ENCODE measurements at places on chromosomes 4 and X.

GRCh38 chr4:158962393-158962792 lies 140.5 kb upstream of the RAPGEF2 start:
- DNase-seq: no peak

GRCh38 chr4:67871867-67872266 lies 11.9 kb downstream of the TMPRSS11D start:
- peak; percentile 72 for DNase-seq

DNA sequence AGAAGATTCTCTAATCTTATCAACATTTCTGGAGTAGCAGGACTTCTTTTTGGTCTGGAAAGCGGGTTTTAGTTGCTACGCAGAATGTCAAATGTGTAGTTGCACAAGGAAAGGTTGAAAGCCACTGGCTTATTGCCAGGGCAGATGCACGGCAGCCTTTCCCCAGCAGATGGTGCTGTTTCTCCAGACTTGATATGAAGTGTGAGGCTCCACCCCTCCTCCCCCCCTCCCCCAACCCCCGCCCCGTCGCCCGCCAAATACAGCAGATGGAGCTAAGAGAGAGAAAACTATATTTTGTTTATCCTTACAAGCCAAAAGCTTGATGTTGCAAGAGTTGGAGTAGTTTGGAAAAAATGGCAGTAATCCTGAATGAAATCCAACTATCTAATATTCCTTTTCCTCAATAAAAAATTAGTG lies 32.0 kb downstream of the ENOPH1 start:
- peak; percentile 80 for DNase-seq

DNA sequence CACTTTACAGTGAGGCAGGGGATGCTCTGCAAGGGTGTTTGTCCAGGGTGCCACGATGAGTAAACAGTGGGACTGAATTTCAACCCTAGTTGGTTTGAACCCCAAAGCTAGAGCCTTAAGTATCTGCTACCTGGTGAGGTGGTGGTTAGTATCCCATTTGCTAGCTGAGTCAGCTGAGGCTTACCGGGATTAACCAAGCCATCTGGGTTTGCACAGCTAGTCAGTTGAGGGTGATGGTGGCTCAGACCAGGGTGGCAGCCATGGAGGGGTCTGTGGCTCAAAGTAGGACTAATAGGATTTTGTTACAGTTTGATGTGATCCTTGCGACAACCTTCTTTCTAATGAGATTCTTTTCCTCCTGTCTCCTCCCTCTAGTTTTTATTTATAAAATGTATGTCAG lies 1.9 kb downstream of the EVC start:
- DNase-seq: no peak

- DNase-seq: no peak
Observed at GRCh38 chr4:41939016-41939626, 3.9 kb downstream of the TMEM33 start.

GRCh38 chr4:103405415-103405814 lies 207.3 kb upstream of the CENPE start:
- DNase-seq: no peak

DNA sequence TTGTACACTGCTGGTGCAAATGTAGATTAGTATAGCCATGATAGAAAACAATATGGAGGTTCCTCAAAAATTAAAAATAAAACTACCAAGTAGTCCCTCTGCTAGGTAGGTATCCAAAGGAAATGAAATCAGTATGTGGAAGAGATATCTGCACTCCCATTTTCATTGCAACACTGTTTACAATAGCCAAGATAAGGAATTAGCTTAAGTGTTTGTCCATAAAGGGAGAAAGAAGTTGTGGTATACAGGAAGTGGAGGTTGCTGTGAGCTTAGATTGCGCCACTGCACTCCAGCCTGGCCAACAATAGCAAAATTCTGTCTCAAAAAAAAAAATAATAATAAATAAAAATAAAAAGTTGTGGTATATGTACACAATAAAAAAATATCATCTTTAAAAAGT lies 325.0 kb upstream of the EMCN start:
- DNase-seq: no peak

DNA sequence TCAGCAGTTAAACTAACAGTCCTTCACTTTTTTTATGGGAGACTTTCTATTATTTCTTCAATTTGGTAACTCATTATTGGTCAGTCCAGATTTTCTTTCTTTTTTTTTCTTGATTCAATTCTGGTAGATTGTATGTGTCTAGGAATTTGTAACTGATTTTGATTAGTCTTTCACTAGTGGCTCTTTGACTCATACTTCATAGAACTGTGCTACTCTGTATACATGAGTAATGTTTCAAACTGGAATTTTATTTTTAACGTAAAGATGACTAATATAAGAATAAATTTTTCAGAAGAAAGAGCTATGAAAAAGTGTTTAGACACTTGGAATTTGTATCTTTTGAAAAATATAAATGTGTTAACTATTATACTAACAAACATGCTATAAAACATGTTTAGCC lies 813.0 kb downstream of the TRAM1L1 start:
- no peak for DNase-seq
